ENCODE measurements at places on chromosomes 6 and 20.

- no peak for DNase-seq
Observed at GRCh38 chr20:61262036-61262435, 10.0 kb downstream of the CDH4 start.

GRCh38 chr6:118980063-118980462, 45.1 kb upstream of the MCM9 start:
- DNase-seq: peak; percentile 59

GRCh38 chr6:36788768-36789167, 50.5 kb downstream of the CPNE5 start:
- DNase-seq: no peak

DNA sequence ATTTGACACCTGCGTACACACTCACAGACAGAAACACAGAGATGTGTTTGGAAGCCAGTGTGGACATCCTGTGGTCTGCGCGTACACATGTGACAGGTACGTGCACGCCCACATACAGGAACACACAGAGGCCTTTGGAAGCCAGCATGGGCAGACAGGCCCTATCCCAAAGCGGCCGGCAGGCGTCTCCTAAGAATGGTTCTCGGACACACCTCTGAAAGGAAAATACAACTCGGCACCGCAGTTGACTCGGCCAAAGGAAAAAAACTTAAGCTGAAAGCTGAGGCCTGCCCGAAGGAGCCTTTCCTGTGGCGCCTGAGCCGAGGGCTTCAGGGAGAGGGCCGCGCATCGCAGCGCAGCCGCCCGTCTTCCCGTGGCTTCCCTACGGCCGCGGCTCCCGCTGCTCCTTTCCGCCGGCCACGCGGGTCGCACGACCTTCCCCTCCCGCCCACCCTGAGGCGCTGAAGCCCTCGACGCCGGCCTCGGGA, 1.4 kb upstream of the CEP43 start:
- DNase-seq: peak; percentile 76

DNA sequence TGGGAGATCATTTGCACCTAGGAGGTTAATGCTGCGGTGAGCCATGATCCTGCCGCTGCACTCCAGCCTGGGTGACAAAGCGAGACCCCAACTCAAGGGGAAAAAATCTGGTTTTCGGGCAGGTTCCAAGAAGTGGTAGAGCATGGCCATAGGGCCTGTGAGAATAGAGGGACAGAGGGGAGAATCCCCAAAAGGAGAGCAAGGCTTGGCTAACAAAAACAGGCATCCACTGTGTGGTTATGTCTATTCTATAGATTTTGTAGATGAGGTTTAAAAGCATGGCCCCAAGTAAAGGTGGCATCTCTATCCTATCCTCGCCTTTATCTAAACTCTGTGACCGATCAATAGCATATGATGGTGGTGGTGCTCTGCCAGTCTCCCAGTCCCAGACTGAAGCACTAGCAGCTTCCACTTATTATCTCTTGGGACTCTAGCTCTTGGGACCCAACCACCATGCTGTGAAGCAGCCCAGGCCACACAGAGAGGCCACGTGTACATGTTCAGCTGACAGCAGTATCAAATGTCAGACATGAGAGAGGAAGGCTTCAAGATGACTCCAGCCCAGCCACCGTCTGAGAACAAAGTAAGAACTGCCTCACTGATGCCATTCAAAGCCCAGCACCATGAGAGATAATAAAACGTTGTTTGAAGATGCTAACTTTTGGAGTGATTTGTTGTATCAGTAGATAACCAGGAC, 27.7 kb downstream of the EIF2S2 start:
- no peak for DNase-seq

DNA sequence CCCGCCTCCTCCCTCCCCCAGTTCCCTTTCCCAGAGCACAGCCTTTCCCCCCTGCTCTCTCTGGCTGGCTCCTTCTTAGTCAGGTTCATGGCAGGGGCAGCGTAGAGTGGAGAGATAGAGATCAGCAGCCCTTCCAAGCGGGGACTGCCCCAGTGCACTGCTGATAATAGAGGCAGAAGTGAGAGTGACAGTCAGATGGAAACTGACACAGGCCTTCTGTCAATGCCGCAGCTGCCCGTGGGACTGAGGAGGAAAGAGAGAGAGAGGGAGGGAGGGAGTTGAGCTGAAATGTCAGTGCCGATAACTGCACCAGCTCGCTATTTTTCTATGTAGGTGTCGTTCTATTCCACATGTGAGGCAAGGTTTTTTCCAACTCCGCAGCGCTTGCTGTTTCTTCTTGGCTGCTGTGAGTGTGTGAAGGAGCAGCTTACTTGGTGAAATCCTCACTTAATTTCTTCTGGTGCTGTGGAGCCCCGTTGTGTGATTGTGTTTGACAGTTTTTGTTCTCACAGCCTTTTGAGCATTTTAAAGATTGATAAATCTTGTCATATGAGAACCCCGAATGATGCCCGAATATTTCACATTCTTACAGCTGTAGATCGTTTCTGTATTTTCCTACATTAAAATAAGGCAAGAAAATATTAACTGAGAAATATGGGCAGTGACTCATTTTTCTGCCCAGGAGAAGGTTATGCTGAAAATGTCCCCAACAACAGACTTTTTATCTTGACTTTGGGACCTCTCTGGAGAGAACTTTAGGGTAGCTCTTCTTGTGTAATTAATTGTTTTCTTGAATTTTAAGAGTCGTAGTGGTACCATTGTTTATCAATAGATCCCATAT, 386.4 kb upstream of the MMS22L start:
- DNase-seq: no peak

- peak; percentile 58 for DNase-seq
Observed at GRCh38 chr6:139490482-139490881, 116.0 kb upstream of the CITED2 start.

- DNase-seq: no peak
Observed at GRCh38 chr20:3758566-3758965, 9.0 kb downstream of the ADISSP start.

DNA sequence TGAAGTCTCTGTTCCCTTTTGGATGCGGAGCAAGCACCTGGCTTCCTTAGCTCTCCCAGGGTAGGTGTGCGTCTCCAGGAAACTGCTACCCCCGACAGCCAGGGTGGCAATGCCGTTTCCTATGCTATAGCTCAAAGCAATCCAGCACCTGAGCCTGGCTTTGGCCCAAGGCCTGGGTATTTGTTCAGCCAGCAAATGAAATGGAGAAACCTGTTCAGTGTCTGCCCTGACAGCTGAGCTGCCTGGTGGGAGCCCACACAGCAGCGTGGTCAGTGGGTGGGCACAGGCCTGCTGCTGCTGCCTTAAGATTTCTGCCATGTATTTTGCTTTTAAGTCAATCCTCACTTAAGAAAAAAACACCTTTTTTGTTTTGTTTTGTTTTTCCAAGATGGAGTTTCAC, 13.7 kb downstream of the SPATA2 start:
- DNase-seq: peak; percentile 42

GRCh38 chr6:33513213-33513612, 58.8 kb downstream of the ZBTB9 start:
- DNase-seq: no peak

DNA sequence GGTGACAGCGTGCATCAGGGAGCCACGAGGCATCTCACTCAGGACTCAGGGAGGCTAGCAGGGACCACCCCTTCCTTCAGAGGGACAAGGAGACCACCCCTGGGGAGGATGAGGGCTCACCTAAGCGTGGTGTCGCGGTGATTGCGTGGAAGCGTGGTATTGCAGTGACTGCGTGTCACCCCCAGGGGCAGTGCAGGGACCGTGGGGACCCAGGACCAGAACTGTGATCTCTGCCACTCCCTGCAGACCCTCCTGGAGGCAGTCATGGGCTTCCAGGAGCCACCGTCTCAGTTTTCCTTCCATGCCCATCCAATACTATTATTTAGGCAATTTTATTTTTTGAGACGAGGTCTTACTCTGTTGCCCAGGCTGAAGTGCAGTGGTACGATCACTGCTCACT, 147.1 kb downstream of the TAF4 start:
- DNase-seq: no peak

- no peak for DNase-seq
Observed at GRCh38 chr6:163331245-163331644, 83.3 kb upstream of the QKI start.

DNA sequence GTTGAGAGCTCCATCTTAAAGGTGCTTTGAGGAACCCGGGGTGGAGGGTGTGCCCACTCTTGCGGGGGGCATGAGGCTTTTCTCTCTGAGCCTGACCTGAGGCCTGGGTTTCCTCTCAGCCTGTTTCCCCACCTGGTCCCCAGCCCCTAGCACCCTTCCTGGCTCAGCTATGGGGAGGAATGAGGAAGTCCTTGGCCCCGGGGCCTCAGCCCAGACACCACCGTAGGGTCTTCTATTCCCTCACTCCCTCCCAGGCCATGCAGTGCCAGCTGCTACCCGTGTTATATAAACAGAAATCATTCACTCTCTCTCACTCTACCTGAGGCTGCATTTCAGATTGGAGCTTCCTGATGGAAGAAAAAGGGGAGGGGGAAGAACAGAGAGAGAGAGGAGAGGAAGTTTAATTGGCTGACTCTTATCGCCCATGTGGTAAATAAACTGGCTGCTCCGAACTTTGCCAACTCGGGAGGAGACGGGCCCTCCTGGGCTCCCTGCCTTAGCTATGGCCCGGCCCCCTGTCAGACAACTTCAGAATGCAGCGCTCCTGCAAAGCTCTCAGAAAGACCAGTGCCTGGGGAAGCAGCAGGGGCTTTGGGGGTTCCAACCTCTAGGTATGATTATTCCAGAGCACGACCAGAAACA, 2.8 kb downstream of the CDH22 start:
- no peak for DNase-seq

- no peak for DNase-seq
Observed at GRCh38 chr6:32244270-32244669, 20.4 kb upstream of the NOTCH4 start.

DNA sequence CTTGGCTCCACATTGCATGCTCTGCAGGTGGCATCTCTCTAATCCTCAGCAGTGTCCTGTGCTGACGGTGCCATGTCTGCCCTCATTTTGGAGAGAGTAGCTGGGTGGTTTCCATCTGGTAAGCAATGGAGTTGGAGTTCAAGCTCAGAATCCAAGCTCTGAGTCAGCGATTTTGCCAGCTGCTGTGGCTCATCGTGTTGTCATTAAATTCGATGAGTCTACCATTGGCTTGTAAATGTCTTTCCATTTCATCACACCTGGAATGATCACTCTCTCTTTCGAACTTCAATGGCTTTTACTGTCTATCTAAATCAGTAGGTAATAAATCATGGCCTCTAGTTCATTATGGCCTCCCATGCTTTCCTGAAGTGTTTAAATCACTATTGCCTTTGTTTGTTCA, 378.5 kb upstream of the TSHZ2 start:
- no peak for DNase-seq

DNA sequence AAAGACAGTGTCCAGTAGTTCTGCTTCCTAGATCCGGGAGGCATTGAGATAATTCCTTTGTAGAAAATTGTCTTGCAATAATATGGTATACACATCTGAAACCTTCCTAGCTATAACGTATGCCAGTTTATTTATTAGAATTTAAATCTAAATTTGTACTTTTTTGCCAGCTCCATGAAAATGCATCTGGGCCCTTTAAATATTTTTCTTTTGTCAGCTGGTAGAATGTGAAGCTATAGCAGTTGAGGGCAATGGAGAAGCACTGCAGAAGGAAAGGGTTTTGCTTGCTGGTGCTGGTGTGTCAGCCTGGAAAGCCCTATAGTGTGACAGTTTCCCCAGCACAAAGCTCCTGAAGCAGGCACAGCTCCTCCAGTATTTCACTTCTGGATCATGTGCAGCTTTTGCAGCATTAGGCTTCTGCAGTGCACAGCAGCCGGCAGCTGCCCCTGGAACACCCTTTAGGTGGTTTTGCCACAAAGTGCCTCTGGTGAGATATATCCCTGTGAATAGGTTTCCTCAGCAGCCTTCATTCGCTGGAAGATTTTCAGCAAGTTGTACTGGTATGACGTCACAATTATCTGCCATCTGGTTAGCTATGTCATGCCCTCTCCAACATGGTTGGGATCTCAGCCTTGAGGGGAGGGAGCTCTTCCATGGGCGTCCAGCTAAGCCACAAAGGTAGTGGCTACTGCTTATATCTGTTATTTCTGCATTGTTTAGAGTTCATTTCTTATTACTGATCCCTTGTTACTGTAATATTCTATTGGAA, 40.0 kb upstream of the L3MBTL3 start:
- no peak for DNase-seq

DNA sequence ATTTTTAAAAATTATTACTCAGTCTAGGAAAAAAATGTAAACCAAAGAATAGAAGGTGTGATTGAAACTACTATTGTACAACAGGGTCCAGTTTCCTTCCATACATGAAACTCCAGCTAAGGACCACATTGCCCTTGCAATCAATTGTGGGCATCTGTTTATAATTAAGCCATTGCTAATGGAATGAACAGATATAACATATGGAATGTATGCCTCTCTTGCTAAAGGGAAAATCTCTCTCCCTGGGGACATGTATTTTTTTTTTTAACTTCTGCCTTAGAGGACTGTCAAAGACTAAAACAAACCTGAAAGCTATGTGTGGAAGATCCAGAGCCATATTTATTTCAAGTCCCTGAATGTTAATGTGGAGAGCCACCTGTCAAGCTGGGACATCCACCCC, 336.8 kb upstream of the MANEA start:
- DNase-seq: no peak

- DNase-seq: peak; percentile 72
Observed at GRCh38 chr20:34874094-34874654, 1.5 kb upstream of the GGT7 start.

All from right lobe of liver (tissue), 6 donors.